ENCODE measurements at places on chromosomes 4 and X.

DNA sequence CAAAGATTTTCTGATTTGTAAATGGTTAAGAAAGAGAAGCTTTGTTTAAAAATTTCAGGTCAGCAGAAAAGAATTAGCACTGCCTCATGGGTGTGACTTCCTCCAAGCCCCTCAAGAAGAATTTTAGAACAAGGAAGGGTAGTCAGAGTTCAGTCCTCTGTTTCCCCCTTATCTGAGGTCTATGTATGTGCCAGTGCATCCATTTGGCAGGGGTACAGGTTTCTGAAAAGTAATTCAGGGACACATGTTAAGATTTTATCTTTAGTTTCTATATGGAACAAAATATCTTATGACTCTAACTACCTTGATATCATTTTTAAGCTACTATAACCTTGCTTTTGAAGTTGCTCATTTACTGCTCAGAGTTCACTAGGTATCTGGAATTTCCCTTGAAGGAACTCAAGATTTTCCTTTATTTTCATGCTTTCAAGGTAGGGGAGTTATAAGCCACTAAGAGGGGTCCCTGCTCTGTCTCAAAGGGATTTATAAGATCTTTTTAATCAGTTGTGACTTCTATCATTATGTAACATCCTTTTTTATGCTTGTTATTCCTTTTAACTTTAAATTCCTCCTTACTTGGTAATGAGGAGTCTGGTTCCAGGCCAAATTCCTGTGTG lies 24.4 kb upstream of the PLK4 start:
- DNase-seq = no peak

DNA sequence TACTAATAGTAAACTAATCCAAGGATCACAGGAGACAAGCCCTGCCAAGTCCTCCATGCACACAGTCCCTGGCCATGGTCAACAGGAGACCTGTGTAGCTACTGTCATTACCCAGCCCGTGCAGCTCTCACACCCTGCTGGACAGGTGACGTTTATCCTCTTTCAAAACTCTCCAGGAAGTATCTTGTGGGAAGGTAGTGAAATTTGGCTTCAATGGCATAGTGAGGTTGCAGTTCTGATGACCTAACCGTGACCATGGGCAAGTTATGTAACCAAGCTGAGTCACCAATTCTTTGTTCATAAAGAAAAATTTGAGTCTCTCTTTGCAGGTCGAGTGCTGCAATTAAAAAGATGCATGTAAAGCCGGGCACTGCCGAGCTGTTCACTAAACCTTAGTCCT lies 11.3 kb upstream of the SLC2A9 start:
- no peak for DNase-seq

DNA sequence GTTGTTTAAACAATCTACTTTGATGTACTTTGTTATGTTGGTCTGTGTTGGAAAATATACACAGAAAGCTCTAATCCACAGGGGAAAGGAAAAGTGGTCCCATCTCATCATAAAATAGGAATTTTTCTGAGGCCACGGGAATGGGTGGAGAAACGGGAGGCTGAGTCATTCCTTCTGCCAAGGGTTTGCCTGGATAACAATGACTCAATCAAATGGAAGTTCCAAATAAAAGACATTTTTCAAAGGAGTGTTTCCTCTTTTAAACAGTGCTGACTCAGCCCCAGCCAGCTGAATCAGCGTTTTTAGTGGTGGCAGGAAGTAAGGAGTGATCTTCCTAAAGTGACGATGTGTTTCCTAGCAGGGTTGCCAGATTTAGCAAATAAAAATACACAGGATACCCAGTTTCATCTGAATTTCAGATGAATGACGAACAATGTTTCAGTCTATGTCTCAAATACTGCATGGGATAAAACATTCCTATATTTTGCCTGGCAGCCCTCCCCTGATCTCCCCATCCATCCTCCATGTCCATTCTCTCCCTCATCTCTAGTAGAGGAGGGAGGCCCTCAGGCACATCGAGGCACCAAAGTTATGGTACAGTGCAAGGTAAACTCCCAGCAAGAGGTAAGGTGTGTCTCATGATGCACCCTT lies 345.4 kb upstream of the GATB start:
- no peak for DNase-seq

DNA sequence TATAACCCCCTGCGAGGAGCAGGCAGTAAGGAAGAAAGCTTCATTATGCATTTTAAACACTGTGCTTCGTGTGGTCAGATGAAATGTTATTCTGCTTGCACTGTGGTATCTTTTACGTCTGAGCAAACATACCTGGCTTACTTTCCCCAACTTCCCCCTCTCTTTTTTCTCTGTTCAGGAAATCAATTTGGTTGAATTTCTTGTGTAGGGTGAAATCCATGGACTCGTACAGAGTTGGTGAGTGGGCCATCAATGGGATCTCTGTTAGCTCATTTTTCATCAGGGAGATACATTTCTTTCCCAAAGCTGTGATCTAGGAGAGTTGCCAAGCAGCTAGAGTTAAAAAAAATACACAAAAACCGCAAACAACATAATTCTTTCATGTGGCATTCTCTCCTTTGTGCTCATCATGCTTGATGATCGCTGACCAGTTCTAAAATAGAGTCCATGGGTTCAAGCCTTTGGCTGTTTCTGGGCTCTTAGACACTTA lies 98.5 kb downstream of the FRAS1 start:
- DNase-seq = no peak

DNA sequence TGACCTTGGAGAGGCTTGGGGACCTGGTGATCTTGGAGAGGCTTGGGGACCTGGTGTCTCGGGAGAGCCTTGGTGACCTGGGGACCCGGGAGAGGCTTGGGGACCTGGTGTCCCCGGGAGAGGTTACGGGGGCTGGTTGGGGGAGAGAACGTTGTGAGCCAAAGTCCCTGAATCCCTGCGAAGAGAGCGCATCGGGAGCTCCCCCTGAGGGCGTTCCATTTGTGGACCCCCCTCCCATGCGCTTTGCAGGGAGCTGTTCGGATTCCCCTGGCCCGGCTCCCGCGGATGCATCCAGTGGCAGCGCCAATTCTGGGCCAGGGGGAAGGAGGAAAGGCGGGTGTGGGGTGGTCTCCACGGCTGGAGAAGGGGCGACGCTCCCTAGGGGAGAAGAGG lies 13.3 kb downstream of the SHOX start:
- DNase-seq = no peak

DNA sequence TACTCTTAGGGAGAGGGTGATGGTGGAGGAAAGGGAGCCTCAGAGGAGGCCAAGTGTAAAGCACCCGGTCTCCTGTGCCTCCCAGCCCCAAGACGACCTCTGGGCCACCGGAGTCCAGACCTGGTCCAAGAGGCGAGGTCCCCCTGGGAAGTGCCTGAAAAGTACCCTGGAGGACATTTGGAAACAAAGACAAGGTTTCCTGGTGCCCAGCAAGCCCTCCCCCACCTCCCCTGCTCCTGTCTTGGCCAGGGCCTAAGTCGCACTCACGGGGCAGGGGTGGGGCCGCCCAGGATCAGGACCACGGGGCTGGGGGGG lies 532 bp upstream of the SH3BP2 start:
- DNase-seq = no peak

DNA sequence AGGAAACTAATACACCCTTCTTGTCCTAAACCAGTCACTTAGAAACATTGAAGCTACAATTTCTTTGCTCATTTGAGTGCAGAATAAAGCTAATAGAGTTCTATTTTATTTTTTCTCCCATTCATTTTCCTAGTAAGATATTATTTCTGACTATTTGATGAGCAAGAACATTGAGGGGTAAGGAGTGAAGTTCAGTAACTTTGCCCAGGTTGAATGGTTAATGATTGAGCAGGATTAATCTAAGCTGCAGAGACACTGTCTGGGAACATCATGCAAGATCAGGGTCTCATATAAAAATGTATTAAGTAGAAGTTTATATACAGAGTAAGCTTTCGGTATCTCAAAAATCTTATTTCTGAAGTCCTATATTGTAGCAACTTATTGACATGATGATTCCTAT lies 102.4 kb upstream of the LIMCH1 start:
- DNase-seq = no peak

DNA sequence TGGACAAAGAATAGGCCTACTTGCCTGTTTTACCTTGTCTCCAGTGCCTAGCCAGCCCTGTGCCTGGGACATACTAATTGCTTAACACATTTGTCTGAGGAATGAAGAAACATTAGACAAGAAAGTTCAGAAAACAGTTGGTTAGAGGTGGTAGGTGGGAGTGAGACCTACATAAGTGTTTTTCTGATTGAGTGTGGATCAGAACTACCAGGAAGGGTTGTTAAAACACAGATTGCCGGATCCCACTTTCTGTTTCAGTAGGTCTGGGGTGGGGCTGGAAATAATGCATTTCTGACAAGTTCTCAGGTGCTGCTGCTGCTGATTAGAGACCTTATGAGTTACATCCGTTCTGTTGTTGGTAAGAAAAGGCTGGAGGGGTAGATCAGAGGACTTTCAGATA lies 5.7 kb upstream of the JADE1 start:
- no peak for DNase-seq

GRCh38 chr4:70945452-70946055 lies 43.4 kb downstream of the MOB1B start:
- no peak for DNase-seq

DNA sequence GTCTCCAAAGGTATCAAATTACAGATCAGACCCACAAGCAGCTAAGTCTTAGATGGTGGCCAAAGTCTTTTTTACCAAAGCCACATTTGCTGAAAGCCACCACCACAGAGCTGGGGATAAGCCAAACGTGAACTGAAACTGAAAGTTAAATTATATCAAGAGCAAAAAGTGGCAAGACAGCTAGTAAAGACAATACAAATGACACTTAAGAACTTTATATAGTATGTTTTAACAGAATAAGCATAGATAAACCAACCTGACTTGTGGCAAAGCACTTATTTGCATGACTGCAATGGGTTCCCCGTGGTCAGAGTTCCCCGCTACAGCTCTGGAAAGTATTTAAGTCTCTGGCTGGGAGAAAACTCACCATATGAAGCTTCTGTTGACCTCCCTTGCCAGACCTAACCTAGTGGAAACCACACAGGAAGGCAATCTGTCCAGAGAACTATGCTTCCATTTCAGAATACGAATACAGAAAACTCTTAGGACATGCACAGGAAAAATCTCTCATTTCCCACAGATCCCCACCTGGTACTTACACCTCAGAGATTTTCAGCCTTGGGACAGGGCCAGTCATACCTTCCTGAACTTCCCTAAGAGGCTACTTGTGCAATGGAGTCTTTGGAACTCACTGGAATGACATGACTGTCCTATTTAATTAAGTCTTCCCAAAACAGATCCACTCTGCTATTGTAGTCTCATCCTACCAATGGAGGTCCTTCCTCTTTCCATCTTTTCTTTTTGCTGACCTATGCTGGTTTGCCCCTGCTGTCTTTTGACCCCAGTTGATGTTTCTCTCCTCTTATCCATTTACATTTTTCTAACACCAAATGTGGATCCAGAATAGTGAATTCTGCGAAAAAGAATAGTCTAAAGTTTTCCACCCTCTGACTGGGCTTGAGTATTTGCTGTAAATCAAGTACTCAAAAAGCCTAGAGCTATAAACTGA lies 225.1 kb downstream of the NR3C2 start:
- no peak for DNase-seq

DNA sequence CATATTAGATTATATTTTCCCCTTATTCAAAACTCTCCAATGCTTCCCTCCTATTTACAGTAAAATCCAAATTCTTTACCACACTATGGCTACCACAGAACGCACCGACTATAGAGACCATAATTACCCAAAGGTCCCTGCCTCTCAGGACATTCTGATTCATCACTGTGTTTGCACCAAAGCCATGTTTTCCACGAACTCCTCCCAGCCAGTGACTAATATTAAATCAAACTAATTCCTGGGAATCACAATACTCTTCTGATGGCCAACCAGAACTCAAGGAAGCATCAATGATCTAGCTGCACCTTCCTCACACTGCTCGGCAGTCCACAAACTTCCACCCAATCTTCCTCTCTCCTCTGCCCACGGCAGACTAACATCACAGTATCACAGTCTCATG lies 24.2 kb upstream of the EDNRA start:
- DNase-seq = no peak

- DNase-seq = no peak
Observed at GRCh38 chr4:81142744-81143143, 72.3 kb downstream of the PRKG2 start.

DNA sequence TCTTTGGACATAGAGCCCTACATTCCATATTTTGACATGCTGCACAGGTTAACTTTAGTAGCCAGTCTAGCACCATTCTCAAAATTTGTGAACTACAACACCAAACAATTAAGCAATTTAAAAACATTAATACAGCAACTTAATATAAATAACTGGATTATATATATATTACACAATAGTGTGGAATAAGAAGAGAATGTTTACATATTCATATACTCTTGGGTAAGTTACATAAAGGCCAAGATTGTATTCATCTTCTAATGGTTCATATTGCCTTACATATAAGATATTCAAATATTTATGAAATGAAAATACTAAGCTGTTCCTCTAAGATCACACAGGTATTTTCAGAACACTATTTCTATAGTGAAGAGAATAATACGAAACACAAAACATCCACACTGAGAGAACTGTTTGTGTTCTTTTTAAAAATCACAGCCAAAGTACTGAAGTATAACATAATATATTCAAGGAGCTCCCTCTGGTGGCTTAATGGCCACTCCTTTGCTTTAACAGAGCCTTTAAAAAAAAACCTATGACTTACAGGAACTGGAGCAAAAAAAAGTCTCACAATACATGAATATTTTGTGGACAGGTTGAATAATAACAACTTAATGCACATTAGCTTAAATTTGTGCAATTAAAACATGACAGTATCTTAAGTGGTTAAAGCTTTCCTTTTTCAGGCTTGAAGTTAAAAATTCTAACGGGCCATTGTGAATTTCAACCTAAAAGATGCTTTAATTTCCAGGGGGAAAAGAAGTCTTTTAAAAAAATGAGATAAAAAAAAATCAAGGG lies 46.2 kb downstream of the NEK1 start:
- DNase-seq = no peak

GRCh38 chr4:42489095-42489494 lies 91.8 kb downstream of the SHISA3 start:
- DNase-seq = no peak

DNA sequence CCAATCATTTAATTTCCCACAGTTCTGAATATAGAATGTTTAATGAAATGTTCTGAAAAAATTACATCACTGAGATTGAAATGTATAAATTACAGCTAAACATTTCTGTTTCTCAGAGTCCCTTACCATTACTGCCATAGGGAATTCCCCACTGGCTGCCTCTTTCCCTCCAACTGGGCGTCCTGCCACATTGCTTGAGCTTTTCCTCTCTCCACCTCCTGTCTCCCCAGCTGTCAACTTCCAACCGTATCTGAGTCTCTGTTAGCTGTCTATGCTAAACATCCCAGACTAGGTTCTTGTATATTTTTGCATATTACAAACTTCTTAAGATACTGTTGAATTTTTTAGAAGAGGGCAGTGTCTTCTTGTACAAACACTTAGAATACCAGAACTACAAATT lies 407.3 kb upstream of the SLIT2 start:
- DNase-seq = no peak

DNA sequence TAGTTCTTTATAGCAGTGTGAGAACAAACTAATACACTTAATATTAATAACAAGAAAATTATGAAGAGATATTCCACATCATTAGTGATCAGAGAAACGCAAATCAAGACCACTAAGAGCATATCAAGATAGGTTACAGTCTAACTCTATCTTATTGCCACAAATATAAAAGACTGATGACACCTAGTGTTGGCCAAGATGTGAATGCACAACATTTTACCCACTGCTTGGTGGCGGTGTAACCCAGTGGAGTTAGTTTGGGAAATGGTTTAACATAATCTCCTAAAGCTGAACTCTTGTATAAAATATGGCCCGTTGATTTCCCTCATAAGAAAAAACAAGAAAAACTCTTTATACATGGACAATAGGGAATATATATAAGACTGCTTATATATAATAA lies 92.4 kb downstream of the SLITRK2 start:
- no peak for DNase-seq
